ENCODE measurements at places on chromosomes 1 and 21.

GRCh38 chr1:107525961-107526360 lies 385.1 kb downstream of the NTNG1 start:
- DNase-seq, result no peak

DNA sequence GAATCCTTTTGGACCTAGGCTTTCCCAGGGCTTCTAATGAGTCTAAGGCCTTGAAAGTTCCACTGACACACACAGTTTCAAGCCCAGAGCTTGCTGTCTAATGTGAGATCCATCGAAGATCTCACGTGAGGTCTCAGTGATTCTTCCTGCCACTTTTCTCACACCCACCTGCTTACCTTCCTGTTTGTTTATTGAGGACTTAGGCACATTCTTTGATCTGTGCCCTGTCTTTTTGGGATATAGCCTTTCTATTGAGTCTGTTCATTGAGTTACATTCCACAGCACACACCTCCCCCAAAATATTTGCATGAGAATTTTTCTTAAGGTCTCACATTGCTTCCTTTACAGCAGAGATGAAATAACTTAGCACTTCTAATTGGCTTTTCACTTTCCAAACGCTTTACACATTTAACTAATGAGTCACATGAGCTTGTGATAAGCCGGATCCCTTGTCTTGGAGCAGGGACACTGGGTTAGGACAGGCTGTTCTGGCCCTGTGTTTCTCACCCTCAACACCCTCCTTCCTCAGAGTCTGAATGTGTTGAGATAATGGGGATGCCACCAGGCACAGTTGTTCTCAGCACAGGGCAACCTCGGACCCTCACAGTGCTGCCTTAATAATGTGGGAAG lies 288.3 kb downstream of the TM2D1 start:
- DNase-seq, result peak; percentile 22

DNA sequence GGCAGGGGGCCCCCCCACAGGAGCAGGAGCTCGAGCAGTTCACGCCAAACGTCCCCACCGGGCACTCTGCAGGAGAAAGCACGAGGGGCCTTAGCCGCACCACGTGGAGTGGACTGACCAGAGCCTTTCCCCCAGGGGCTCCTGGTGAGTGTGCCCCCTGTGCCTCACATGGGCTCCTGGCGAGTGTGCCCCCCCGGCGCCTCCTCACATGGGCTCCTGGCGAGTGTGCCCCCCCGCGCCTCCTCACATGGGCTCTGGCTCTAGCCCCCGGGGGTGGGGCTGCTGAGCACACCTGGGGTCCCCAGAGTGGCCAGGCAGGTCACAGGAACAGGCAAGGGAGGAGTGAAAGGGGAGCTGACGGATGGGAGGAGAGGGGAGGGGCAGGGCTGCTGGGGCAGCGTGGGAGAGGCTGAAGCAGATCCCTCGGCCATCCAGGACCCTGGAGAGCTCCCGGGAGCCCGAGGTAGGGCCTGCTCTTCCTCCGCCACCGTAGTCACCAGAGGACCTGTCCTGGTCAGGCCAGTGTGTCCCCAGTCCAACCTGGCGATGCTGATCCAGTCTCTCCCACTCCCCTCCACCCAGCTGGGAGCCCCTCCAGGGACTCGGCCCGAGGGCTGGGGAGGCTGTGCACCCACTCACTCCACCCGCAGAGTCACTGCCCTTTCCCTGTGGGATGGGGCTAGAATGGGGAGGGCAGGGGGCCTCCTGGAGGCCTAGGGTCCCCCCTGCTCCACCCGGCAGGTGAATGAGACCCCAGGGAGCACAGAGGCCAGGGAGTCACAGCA lies 47.6 kb downstream of the ARHGEF16 start:
- peak; percentile 57 for DNase-seq

DNA sequence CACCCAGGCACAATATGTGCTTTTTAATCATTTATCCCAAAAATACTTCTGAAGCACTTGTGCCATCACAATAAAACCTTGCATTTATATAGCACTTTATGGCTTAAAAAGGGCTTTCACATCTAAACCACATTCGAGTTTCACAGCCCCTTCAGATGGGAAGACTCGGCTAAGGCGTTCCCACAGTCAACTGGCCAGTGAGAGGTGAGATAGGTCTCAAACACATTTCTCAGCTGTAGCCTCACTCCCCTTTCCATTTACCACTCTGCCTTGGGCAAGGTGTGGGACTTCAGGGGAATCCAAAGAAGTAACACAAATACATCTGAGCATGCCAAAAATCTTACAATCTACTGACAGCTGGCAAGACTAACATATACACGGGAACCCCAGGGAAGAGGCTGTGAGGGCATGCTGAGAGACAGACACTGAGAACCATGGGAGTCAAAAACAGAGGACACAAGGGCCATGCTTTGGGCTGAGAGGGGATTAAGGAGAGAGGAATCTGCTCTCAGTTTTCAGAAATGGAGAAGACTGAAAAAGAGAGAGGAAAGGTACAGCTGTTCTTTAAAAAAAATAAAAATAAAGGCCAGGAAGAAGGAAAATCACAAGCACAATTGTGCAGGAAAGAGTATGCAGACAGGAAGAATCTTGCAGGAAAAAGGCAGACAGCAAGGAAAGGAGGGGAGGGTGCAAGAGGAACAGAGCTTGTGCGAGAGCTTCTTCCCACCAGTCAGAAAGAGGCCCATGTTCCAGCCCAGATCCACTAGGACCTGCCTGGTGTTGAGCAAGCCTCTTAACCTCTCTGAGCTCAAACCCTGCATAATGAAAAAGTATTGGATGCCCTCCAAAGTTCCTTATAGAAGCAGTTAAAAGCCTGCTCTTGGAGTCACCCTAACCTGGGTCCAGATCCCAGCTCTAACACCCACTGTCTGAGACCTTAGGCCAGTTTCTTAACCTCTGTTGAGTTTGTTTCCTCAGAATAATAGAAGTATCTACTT lies 73.5 kb downstream of the JAK1 start:
- DNase-seq, result no peak

- peak; percentile 93 for DNase-seq
Observed at GRCh38 chr1:93635614-93636543, 45.8 kb downstream of the BCAR3 start.

GRCh38 chr1:19006000-19006399 lies 49.5 kb upstream of the IFFO2 start:
- DNase-seq, result no peak

DNA sequence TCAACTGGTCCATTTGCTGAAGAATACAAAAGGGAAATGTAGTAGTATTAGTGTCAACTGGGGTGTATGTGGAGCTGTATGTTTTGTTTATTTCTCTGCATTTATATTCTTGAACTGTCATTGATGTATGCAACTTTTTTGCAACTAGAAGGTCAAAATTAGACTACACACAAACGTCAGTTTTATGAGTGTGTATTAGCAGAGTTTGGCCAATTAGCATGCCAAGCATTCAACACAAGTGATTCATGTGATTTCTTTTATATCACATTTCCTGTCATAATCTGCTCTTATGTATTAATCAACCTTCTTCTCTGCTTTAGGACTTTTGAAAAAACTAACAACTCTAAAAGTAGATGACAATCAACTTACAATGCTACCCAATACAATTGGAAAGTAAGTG lies 211.1 kb downstream of the LRRC40 start:
- DNase-seq, result no peak

GRCh38 chr1:231625975-231626534 lies 535 bp upstream of the DISC1 start:
- DNase-seq, result no peak

- peak; percentile 60 for DNase-seq
Observed at GRCh38 chr1:115717541-115717940, 51.0 kb downstream of the CASQ2 start.

- DNase-seq, result no peak
Observed at GRCh38 chr1:178885869-178886268, 15.0 kb upstream of the ANGPTL1 start.

DNA sequence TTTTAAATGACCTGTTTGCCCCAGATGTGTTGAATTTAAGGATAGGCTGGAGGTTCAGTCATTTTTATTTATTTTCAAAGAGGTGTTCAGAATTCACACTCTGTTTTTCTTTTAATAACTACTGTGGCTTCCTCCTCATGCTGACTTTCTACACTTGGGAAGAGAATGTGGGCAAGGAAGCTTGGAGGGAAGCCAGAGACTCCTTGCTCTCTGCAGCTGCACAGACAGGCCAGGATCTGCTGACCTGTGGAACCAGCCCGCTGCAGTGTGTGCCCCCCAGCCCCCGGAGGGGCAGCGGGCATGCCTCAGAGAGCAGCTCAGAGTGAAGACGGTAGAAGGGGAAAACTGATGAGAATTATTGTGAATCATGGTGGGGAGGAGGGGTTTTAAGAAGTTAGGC lies 16.9 kb downstream of the MGST3 start:
- DNase-seq, result no peak

- no peak for DNase-seq
Observed at GRCh38 chr1:109783436-109783835, 19.7 kb upstream of the EPS8L3 start.

DNA sequence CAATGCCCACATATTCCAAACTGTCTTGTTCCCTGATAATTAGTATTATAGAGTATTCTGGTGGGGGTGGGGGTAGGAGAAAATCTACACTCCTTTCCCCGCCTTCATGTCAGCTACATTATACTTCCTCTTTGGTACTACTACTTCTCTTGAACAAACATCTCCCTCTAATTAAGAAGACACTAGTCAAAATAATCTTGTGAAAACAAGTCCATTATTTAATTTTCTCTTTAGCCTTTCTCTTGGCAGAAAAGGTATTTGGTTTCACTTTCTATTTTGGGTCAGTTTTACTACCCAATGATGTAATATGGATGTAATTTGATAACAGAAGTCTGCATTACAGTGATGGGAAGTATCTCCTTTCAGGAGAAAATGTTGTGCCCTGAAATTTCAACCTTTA lies 22.5 kb downstream of the NTMT2 start:
- DNase-seq, result no peak

GRCh38 chr1:31643976-31644559 lies 608 bp downstream of the PEF1 start:
- DNase-seq, result no peak

DNA sequence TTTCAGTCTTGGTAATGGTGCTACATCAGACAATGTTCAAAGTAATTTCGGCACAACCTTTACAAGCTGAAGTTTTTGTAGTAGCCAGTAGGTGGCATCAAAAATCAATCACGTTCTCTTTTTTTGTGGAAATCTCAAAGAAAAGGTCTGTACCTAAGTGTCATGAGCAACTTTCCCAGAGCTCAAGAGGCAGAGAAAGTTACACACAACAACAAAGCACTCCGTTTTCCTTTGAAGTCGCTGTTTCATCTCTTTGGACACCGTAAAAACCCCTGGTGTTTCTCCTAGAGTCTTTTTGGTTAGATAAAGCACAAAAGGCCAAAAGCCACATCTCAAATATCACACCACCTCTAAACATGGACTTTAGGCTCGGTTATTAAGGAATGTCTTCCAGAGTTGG lies 131.6 kb downstream of the LHX8 start:
- peak; percentile 48 for DNase-seq

GRCh38 chr1:5751163-5751540 lies 241.1 kb downstream of the NPHP4 start:
- DNase-seq, result no peak

All from NT2/D1 (cell line).